ENCODE measurements at places on chromosomes 3 and 15. TPM values are rescaled to one million over a fixed set of nuclear protein-coding genes. Genes with fewer than 3 reads are reported as not detected.

The SAMMSON gene
- total RNA-seq: not detected

The NANOGP8 gene
- not detected for total RNA-seq

The PIGZ gene
- total RNA-seq: 5.1 TPM

The PLSCR5 gene
- total RNA-seq: not detected

GRCh38 chr3:119637679-119638477, 22.5 kb downstream of the POPDC2 start:
- peak; percentile 91 for DNase-seq

DNA sequence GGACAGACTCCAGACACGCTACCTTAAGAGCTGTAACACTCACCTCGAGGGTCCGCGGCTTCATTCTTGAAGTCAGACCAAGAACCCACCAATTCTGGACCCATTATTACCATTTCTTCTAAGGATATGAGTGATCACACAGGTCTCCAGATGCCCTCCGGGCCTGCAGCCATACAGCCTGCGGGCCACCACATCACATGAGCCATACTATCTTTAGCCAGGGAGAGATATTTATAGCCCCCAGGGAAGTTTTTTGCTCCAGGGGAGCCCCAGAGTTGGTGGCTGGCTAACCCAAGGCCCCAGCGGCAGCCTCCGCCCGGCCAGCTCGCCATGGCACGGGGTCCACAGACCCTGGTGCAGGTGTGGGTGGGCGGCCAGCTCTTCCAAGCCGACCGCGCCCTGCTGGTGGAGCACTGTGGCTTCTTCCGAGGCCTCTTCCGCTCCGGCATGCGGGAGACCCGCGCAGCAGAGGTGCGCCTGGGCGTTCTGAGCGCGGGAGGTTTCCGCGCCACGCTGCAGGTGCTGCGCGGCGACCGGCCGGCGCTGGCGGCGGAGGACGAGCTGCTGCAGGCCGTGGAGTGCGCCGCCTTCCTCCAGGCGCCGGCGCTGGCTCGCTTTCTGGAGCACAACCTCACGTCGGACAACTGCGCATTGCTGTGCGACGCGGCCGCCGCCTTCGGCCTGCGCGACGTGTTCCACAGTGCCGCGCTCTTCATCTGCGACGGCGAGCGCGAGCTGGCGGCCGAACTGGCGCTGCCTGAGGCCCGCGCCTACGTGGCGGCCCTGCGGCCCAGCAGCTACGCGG, at the start of gene KBTBD13:
KBTBD13 (plus strand) TSS at position 261 of the 805 bp plus-strand sequence; CDS start at position 331, 70 bp downstream.
- no peak for DNase-seq

DNA sequence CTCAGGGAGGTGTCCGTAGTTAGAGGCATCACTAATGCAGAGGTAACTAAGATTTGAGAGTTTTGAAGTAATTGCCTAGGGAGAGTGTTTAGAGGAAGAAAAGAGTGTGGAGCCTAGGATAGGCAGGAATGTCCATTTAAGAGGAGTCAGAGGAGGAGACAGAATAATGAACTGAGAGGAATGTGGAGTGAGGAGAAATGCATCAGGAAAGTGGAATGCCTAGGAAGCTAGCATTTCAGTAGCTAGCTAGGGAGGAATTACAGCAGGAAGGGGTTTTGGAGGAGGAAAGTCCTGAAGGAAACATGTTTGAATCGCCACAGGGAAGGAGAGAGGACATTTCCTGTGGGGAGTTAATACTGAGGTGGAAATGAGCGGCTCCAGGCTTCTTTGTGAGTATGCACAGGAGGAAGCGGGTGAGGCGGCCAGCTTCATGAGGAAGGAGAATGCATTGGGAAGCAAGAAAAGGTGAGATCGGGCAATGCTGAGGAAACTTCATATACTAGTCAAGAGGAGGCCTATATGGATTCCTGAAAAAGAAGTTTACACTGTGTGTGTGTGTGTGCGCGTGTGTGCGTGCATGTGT, 154.3 kb downstream of the TMEM108 start:
- DNase-seq: no peak
